Activated naive CD4-positive, alpha-beta T cell treated with anti-CD3 and anti-CD28 coated beads, Interleukin-2, amount 50 U/mL, for 16 hours (primary cell): ENCODE measurements at places on chromosomes 7 and 10.

DNA sequence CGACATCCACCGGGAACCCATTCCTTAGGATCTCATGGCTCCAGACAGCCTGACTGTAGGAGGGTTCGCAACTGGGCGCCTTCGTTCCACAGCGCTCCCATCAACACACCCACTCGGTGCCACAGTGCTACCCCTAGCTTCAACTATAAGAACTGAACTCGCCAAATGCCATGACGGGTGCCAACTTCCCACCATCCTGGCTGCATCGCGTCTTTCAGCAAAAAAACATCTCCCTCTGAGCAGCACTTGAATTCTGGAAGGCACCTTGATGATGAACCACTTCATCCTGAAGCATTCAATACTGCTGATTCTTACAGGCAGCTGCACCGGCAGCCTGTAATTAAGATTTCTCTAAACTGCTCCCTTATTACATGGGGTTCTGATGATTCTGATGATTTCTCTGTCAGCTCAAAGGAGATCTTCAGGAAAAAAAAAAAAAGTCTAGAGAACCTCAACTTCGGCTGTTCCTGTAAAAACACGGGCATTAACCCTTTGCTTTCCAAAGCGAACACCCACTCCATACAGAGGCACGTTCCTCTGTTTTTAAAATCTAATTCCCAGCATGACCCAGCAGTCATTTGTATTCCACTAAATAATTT is 1.3 kb downstream of the CYTH3 start:
- DNase-seq = peak; percentile 32

GRCh38 chr7:101231644-101232043 is 6.0 kb downstream of the CLDN15 start:
- DNase-seq = no peak

DNA sequence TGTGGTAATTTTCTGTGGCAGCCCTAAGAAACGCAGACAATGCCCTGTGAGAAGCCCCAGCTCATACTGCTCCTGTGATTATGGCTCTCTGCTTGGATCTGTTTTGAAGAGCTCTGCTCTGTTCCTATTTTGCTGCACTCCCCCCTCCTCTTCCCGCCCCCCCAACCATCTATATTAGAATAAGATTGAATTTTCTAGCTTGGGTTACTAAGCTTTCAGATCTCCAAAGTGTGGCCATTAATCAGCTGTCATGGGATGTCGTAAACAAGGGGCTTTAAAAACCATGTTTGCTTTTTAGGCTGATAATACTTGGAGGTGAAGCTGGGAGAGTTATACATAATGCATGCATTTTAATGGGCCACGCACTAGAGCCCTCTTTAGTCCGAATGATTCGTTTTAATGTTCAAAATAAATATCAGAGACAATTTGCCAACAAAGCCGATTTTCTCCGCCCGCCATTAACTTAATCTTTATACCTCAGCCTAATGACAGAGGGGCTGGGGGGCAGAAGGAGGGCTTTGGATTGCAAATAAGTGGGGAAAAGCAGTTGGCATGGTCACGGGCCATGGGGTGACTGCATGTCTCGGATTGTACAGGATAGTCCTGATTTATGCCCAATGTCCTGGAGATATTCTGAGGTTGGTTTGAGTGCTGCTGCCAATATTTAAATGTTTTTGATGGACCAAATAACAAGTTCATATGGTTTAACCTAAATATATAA is 165.5 kb downstream of the RPS24 start:
- DNase-seq = no peak

DNA sequence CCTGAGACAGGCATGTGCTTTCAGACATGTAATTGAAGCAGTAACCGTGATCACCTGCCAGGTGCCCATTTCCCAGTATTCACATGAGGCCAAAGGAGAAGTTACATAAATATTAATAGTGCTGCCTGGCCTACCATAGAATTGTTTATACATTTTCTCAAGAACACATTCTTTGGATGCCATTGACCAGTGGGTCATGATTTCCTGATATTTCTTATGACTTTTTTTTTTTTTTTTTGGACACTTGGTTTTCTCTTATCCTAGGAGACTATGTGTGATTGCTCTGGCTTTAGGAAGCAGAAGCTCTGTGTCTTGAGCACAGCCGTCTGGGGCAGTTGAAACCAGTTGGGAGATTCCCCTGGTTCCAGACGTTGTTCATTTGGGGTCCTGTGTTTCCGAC is 143.9 kb upstream of the NPS start:
- no peak for DNase-seq

- no peak for DNase-seq
Measured at GRCh38 chr10:128922172-128922571, 544.9 kb upstream of the MGMT start.

- no peak for DNase-seq
Measured at GRCh38 chr7:88363249-88363648, 56.6 kb upstream of the STEAP4 start.
